Upper lobe of right lung (tissue), 1 donor: ENCODE measurements at places on chromosomes 5 and 9.
A peak's percentile ranks its signal among the peaks of the same experiment; 100 is the strongest.

DNA sequence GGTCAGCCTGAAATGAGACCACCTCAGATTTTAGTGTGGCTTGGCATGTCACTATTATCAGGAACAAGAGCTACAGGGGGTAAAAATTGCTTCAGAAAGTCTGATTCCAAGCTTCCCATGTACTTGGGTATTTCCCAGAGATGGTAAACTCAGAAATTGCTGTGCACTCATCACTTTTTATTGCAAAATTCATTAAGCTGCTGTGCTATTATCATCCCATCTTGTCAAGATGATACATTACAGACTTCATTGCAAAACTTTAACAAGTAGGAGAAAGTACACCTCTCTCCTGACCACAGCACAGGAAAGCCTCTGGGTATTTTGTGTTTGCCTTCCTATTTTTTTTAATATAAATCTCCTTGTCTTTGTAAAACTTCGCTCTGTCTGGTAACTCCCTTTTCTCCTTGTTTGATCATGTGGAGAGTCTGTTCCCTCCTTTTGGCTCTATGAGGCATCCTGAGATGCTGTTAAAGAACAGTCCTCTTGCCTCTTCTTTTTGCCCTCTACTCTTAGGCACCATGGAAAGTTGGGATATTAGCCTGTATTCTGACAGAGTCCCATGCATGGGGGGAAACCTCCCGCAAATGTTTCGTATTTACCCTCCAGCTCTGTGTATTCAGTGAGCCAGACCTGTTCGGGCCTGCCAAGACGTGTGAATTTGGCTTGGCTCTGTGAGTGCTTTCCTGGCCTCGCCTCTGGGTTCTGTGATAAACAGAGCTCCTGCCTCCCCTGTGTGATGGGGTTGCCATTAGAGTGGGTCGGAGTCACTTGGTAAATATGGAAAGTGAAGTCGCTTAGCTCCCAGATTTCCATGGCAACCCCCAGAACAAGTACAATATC, 260.7 kb downstream of the NR3C1 start:
- DNase-seq, result no peak

DNA sequence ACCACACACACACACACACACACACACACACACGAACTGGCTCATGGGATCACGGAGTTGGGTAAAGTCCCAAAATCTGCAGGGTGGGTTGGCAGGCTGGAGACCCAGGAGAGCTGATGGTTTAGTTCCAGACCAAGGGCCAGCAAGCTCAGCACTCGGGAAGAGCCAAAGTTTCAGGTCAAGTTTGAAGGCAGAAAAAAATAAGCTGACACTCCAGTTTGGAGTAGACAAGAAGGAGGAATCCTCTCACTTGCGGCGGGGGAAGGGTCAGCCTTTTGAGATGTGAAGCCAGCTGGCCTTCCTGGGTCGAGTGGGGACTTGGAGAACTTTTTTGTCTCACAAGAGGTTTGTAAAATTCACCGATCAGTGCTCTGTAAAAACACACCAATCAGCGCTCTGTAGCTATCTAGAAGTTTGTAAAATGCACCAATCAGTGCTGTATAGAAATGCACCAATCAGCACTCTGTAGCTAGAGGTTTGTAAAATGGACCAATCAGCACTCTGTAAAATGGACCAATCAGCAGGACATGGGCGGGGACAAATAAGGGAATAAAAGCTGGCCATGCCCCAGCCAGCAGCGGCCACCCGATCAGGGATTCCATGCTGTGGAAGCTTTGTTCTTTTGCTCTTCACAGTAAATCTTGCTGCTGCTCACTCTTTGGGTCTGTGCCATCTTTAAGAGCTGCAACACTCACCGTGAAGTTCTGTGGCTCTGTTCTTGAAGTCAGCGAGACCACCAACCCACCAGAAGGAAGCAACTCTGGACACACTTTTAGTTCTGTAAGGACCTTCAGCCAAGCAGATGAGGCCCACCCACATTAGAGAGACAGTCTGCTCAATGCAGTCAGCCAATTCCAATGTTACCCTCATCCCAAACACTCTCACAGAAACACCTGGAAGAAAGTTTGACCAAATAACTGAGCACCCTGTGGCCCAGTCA, 37.8 kb upstream of the UNC5A start:
- peak; percentile 21 for DNase-seq

DNA sequence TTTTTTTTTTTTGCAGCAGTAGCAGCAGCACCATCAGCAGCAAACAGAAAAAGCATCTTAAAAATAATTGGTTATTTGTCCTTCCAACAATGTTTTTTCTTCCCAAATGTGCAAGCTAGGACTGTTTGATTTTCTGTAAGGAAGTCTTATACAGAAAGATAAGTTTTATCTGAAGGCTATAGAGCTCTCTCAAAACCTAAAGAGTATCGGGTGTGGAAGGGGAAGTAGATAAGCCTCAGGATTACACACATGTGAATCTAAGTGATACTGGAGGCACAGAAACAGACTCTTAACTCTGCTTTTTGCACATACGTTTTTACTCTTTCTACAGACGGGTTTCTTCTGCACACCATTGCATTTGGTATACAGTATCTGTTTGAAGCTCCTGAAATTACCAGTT, 184.4 kb upstream of the FTMT start:
- DNase-seq, result no peak

- no peak for DNase-seq
These were observed 60.5 kb downstream of the SNX18 start for GRCh38 chr5:54577937-54578653.

- DNase-seq, result peak; percentile 96
These were observed 720 bp downstream of the TUSC1 start for GRCh38 chr9:25677301-25678146.

DNA sequence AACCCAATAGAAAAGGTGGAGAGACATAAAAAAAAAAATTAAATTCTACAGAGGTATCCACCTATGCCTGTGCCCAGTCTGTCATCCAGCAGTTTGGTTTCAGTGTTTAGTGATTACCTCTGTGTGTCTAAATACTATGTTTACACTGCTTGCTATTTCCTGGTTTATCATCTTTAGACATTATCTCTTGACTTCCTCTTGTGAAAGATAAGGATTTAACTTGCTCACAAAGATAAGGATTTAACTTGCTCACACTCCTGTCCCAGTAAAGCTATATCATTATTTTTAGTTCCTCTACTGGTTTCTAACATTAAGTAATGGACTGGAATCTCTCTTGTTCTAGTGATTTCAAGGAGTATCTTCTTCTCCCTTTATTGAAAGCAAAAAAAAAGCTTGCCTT, 53.9 kb upstream of the ZFR start:
- no peak for DNase-seq

DNA sequence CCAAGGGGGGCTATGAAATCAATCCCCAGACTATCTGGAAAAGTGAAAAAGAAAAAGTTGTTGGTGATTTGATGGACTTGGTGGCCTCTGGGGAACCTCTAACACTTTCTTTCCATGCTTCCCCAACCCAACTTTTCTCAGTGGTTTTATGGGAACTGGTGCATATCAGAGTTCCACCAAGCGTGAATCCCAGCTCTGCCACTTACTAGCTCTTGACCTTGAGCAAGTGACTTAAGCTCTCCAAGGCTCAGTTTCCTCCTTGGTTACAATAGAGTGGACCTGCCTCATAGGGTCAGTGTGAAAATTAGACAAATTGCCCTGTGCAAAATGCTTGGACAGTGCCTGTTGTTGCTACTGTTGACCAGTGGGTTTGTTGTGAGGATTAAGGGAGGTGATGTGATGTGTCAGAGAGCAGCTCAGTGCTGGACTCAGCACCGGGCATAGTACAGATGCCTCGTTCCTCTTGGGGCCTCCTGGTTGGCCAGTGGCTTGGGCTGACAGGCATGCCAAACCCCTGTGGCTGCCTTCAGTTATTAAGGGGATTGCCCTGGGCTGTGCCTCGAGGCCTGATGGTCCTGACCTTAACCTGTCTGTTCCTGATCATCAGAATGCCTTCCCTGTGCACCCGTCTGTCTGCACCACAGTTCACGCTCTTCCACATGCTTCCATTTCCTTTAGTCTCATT, 49.3 kb downstream of the COL15A1 start:
- DNase-seq, result no peak

- no peak for DNase-seq
These were observed 77.3 kb upstream of the MAN2A1 start for GRCh38 chr5:109612278-109612905.

- DNase-seq, result no peak
These were observed 127.1 kb upstream of the GLRA1 start for GRCh38 chr5:152051499-152052454.

- no peak for DNase-seq
These were observed 39.0 kb downstream of the TRIP13 start for GRCh38 chr5:931570-932145.

DNA sequence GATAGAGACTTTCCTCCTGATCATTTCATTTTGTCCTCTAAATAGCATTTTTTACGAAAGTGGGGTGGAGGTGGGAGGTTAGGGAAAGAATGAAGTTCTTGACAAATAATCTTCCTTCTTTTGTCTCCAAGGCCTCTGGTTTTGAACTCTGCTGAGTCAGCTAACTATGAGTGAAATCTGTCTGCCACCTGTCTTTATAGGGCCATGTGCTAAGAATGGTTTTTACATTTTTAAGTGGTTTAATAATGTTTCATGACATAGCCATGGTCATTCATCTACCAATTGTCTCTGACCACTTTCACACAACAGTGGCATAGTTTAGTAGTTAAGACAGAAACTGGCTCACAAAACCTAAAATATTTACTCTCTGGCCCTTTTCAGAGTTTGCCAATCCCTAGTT, 7.6 kb downstream of the MAN2A1 start:
- DNase-seq, result no peak

DNA sequence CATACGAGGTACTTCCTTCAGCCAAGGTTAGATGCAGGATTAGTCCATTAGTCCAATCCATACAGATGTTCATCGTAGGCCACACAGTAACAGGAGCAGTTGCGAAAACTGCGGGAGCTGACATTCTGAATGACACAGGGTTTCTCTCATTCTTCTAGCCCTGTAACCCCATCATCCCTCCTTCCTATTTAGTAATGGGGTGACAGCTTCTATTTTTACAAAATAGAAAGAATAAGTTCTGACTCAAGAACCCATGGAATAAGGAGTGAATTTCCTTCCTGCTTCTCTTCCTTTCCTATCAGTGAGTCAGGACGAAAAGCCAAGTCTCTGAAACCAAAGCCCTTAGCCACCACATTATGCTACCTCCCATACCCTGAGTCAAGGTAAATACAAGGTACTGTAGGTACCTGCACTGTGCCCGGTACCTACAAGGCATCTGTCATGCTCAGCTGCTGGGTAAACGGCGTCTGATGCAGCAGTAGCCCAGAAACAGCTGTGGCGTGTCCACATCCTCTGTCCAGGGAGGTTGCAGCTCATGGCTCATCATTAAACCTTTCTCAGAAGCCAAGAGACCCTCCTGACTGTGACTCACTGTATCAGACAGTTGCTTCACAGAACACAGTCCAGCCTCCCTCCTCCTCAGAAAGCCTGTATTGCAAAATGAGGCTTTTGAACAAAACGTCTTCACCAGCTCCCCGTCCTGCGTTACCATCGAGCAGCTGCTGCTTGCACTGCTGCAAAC, 84.2 kb downstream of the ESM1 start:
- DNase-seq, result no peak

DNA sequence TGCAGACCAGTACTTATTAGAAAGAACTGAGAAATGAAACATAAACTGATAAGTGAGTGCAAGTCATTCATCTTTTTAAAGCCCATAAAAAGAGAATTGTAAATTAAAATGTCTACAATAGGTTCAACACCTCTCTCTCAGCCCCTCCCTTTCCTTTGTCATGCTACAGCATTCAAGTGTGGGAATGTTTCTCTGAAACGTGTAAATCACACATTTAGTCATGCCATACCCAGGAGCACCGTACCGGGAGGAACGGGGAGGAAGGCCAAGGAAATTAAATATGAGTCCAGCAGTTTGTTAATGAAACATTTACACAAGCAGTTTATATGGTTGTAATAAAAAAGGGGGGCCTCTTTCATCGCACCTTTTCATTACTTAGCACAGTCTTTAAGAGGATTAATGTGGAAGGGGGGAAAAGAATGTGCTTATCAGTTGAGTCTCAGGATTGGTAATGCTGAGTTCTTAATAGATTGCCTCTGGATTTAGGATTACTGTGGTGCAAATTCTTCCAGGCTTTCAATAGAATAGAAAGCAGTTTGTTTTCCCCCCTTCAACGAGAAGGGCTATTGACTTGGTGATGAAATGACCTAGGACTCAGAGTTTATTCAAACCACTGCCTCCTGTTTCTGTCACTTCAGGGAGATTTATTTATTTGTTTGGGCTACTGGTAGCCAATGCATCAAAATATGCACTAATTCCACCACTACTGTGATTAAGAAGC, 176.0 kb upstream of the ZNF608 start:
- no peak for DNase-seq

- no peak for DNase-seq
These were observed 73.1 kb downstream of the TMEM232 start for GRCh38 chr5:110653231-110653970.

DNA sequence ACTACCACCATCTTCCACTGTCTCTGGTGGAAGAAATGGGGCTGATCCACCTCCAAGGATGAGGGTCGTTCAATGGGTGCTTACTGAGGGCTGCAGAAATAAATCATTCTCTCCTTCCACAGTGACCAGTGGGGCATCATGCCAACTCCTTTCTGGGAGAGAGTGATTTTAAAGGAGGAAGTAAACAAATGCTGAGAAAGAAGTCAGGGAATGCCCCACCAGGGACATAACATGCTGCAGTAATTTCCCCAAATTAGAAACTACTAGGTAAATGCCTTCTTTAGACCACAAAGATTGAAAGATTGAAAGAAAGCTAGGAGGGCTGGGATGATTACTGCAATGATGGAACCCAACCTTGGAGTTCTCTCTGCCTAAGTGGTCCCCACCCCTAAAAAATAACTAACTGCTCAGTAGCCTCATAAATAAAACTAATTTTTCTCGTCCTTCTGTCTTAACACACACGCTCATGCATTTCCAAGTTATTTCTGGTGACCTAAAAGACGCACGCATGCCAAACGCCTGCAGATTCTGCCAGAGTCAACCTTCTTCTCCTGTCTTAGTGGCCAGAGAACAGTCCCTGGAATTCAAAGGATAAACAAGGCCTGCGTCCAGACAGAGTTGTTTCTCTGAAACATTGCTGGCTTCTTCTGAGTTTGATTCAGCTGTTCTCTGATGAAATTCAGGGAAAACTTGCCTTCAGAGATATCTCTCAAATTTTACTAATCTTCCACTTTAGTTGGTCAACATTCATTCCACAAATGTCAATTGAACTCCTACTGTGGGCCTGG, 250.0 kb downstream of the NR3C1 start:
- no peak for DNase-seq

DNA sequence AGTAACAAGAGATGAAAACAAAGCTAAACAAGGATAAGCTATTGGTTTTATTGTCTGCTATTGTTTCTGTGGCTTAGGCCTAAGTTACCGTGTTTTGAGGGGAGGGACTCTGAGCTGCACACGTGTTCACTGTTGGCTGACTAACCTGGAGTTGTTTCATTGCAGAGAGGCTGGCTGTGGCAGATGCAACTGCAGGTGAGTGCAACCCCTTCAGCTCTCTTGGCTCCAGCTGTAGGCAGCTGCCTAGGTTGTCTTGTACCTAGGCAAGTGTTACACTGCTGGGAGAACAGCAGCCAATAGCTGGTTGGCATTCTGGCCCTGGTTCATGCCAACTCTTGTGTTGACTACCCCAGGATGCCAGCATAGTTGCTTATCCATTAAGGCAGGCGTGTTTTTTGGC, 17.6 kb upstream of the MATR3 start:
- DNase-seq, result no peak

- no peak for DNase-seq
These were observed 292.7 kb upstream of the TARS1 start for GRCh38 chr5:33148076-33148513.
